Activated T-cell treated with anti-CD3 and anti-CD28 coated beads for 4 hours (primary cell): ENCODE measurements at places on chromosomes 5 and 9.

DNA sequence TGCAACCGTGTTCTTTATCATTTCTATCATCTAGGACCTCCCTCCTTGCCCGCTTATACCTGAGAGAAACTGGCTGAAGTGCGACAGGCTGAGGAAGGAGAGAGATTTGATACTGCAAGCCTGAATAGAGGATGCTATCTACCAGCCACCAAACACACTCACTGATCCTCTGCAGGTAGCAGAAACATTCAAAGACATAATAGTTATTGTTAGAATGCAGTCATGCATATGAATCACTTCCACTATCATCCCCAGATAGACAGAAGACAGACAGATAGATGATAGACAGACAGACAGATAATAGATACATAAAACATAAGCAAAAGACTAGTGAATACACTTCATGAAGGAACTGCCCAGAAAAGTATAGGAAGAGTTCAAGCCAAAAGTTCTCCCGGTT, 32.9 kb downstream of the FAM81B start:
- DNase-seq, result no peak

DNA sequence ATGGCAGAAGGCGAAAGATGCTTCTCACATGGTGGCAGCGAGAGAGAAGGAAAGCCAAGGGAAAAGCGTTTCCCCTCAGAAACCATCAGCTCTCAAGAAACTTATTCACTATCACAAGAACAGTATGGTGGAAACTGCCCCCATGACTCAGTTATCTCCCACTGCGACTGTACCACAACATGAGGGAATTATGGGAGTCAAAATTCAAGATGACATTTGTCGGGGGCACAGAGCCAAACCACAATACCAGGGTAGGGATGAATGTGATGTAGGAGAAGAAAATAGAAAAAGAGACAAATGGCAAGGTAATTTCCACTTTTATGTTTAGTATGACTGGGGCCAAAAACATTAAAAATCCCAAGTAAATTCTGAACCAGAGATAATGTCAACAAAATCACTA, 216.8 kb downstream of the TRIM36 start:
- DNase-seq, result no peak

GRCh38 chr9:68683433-68683832, 21.6 kb upstream of the PIP5K1B start:
- no peak for DNase-seq

DNA sequence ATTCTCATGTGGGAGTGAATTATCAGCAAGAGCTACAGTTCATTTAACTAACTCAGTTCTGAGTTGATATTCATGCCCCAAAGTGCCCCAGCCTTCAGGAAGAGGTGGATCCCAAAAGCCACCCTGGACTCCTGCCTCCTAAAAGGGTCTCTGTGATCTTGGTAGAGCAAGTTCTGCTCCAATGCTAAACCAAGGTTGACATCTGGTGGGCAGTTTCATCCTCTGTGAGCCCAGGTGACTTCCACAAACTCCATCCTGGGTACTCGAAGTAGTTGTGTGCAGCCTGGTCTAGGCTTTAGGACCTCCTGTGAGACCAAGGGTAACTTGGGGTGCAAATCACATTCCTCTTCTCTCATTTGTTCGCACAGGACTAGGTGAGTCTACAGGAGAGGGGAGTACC, 816.8 kb downstream of the MTRR start:
- no peak for DNase-seq

DNA sequence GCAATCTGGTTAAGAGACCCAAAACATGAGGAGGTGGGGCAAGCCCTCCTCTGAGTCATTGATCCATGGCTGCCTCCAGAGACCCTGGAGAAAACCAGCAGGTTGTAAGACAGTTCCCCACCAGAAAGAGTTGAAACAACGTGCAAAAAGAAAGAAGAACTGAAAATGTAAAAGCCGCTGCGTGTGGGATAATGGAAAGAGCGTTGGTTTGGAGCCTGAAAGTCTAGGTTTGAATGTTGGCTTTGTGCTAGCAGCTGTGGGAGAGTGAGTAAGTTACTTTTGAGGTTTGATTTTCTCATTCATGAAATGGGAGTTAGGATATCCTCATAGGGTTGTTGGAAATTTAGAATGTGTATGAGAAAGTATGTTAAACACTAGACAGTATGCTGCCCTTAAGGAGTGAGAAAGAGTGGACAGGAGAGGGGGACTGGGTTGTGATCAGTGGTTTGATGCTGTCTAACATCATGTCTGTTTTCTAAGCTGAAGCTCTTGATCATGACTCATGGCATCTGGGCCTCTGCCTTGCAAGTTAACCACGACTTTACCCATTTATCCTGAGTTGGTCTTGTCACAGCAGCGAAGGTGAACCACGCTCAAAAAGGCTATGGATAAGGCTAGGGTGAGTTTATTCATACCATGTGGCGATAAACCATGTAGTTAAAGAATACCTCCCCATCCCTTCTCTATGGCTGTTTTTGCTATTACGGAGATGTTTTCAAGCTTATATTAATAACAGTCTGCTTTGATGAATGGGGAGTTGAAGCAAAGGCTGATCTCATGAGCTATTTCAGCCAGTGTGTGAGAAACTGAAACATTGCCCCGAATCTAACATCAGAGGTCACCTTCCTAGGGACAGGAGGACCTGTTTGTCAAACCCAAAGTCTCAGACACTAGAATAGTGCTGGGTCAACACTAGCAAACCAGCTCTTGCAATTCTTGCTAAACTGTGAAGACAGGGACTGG, 41.3 kb downstream of the ZNF366 start:
- no peak for DNase-seq

GRCh38 chr9:126844085-126844484, 16.4 kb upstream of the ZBTB34 start:
- no peak for DNase-seq

- no peak for DNase-seq
Observed at GRCh38 chr5:160469156-160470144, 47.8 kb downstream of the PTTG1 start.

DNA sequence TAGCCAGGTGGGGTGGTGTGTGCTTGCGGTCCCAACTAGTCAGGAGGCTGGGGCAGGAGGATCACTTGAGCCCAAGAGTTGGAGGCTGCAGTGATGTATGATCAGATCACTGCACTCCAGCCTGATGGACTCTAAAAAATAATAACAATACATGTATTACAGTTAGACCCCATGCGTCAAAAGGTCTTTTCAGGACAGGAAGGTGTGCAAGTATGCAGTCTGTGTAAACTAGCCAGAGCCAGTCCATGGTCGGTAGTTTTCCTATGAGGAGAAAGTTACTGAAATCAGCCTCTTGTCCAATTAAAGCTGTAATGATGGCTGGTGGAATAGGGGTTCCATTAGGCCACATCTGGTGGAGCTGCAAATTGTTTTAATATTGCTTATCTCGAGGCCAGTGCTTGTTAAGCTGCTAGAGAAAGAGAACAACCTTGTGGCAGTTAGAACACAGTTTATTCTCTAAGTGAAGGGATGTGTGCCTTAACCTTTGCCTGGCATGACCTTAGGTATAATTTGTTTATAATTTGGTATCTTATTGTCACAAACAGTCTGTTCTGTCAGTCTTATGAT, 1.5 kb upstream of the STOM start:
- DNase-seq, result no peak

DNA sequence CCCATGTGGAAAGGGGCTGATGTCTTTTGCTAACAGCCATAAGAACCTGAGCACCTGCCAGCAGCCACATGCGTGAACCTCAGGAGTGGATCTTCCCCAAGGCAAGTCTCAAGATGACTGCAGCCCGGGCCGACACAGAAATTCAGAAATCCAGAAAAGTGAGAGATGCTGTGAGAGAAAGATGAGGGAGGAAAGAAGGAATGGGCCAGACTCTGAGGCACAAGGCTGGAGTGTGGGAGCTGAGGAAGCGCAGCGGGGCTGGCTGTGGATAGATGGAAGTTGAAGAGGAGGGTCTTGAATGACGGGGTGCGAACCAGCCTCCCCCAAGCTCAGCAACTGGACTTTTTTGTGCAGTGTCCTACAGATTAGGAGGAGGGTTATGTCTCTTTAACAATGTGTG, 337.8 kb downstream of the GADD45G start:
- DNase-seq, result no peak

GRCh38 chr5:89728750-89729149, 680.8 kb downstream of the CETN3 start:
- DNase-seq, result no peak
